ENCODE measurements at places on chromosomes 16 and 17.

DNA sequence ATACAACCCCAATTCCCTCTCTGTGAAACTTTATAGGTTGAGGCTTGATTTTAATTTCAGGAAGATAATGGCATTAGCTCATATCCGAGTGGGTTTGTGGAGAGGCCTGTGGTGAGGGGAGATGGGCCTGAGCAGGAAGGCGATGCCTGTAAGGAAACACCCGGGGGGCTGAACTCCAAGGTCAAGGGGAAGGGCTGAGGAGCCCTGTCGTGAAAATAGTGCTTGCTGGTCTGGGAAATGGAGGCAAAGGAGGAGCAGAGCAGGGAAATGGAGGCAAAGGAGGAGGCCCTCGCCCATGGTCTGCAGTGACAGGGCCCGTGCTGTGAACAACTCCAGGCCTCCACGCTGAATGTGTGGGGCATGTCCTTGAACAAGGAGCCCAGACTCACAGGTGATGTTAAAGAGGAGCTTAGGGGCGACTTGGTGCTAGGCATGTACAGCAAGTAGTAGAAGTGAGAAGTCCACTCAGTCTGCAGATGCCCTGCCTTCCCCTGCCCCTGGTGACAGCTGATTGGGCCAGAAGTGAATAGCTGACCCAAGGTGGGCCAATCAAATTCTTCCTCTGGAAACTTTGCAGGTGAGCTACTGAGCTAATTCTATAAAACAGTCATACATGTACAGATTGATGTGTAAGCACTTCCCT is 38.1 kb downstream of the MRPS23 start:
- DNase-seq = no peak

DNA sequence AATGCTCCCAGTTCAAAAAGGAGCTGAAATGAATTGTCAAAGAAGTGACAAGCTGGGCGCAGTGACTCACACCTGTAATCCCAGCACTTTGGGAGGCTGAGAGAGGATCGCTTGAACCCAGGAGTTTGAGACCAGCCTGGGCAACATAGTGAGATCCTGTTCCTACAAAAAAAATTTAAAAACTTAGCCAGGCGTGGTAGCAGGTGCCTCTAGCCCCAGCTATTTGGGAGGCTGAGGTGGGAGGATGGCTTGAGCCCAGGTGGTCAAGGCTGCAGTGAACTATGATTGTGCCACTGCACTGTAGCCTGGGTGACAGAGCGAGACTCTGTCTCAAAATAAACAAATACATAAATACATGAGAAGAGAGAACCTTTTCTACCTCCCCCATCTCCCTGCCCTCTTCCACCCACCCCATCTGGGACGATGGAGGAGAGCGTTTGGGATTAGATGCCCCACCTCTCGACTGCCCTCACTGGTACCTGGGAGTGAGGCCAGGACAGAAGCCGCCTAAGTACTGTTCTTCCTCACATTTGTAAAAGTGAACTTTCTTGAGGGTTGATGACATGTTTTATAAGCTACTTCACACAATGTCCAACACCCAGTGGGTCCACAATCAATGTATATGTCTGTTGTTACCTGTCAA is 2.4 kb downstream of the IL4R start:
- no peak for DNase-seq

GRCh38 chr17:13051915-13052314 is 34.1 kb upstream of the ELAC2 start:
- DNase-seq = peak; percentile 56

GRCh38 chr16:84851192-84852127 is 31.7 kb downstream of the CRISPLD2 start:
- no peak for DNase-seq

GRCh38 chr16:87451563-87452210 is 41.1 kb downstream of the ZCCHC14 start:
- DNase-seq = no peak

DNA sequence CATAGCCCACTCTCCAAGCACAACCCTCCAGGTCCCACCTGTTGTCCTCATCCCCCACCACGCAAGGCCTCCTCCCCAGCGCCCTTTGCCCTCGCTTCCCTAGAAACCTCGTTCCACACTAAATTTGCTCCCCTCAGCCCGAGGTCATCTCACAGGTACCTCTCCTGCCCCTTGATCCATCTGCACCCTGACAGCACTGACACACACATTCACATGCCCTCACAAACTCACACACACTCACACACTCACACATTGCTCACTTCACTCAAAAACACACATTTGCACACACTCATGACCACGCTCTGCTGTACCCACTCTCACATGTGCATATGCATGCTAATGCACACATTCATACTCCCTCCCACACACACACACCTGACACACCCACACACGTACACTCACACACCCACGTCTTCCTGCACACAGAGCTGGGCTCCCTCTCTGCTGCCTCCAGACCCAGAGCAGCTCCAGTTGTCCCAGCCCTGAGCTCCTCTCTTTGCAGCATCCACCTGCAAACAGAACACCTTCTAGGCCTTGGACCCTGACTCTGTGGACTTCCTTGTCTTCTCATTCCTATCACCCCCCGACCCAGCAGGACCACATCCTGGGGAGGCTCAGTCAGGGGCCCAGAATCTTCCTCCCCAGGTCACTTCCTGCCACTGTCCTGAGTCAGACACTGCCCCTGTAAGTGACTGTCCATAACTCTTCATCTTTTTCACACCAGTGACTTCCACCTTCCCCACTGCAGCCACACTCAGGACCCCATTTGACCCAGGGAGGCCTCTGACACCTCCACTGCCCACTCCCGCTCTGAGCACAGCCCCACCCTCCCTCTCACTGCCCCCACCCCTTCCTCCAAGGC is 4.9 kb downstream of the ASGR2 start:
- DNase-seq = no peak

DNA sequence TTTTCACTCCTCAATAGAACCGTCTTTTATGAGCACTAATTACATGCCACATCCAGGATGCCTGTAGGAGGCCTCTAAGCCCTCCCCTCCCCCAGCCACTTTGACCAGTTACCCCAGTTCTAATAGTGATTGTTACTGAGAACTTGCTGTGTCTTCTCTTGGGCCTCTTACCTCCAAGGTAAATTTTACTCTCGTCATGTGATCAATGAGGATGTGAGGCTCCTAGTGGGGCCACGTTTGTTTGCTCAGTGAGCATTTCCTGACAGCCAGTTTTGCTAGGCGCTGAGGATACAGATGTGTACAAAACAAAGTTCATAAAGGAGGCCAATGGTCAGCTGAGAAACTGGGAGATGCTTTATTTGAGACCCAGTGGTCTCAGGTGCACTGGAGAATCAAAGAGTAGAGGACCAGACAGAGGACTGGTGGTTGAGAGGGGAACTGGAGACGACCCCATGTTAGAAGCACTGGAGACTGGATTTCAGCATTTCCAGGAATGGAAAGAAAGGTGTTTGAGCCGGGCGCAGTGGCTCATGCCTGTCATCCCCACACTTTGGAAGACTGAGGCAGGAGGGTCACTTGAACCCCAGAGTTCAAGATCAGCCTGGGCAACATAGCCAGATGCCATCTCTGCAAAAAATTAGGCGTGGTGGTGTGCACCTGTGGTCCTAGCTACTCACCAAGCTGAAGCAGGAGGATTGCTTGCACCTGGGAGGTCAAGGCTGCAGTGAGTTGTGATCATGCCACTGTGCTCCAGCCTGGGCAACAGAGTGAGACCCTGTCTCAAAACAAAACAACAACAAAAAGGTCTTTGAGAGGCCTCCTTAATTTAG is 2.6 kb downstream of the ATP2C2 start:
- DNase-seq = no peak

GRCh38 chr17:79792984-79793923 is 3.6 kb downstream of the CBX8 start:
- DNase-seq = peak; percentile 78

GRCh38 chr16:47461598-47462266 is 601 bp downstream of the PHKB start:
- no peak for DNase-seq

GRCh38 chr16:57976331-57976796 is 5.4 kb upstream of the CNGB1 start:
- DNase-seq = no peak

DNA sequence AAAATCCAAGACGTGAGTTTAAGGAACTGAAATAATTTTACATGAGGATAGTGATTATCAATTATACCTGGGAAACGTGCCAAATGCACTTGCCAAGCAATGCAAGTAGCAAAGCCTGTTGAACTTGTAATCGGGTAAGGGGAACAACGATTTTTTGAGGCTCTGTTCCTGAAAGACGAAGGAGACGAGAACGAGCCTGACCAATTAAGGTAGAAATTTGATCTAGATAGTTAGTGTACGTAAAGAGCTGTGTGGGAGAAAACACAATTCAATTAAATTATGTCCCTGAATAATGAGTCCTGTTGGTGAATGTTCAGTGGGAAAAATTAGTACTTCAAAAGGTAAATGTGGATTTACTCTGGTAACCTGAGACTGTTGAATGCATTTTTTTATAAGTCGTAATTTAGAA is 17.7 kb upstream of the KCTD5 start:
- DNase-seq = no peak

DNA sequence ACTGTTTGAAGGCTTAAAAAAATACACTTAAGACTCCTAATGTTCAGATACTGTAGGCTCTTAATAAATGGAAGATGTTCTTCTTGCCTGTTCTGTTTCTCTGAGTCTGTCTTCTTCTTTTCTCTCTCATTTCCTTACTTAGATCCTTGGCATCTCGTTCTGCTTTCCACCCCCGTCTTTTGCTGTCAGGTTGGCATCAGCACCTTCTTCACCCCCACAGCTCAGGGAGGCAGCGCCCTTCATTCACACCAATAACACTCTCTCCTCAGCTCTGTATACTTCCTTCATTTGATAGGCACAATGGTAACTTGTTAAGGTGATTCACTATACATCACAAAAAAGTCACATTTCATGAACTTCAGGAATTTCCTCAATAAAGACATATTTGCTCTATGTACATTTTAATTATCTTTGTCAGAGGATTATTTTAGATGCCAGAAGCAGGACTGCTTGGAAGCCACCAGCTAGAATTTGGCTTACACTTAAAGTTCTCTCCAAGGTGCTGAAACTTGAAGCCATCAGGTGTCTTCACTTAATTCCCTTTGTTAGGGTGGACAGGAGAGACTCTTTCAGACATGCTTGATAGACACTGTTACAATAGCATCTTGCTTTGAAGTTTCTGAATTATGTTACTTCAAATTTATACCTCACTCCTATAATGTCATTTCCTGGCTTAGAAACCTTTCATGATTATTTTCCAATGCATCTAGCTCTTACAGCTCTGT is 670.1 kb upstream of the C16orf82 start:
- DNase-seq = no peak

GRCh38 chr16:6104428-6104827 is 1006.8 kb upstream of the EEF2KMT start:
- DNase-seq = no peak

DNA sequence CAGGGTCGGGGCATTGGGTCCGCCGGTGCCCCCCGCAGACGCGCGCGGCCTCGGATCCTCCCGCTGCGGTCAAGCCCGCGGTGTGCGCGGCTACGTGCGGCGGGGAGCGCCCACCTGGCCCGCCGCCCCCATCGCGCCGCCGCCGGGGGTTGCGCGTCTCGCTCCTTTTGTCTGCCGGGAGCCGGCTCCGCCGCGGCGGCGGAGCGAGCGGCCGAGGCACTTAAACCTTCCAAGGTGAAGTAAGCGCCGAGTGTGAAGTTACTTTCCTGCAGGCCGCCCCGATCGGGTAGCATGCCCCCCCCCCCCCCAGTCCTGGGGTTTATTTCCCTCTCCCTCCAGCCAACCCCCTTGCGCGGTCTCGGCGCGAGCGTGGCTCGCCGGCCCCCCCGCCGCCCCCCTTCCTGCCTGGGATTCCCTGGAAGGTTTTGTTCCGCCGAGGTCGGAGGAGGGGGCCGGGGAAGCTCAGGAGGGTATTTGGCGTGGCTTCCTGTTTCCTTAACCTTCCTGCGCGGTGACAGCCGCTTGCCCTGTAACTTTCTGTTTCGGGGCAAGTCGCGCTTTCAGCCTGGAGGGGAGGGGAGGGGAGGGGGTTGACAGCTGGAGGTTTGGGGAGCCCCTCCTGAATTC is 56.6 kb upstream of the GSE1 start:
- peak; percentile 67 for DNase-seq

DNA sequence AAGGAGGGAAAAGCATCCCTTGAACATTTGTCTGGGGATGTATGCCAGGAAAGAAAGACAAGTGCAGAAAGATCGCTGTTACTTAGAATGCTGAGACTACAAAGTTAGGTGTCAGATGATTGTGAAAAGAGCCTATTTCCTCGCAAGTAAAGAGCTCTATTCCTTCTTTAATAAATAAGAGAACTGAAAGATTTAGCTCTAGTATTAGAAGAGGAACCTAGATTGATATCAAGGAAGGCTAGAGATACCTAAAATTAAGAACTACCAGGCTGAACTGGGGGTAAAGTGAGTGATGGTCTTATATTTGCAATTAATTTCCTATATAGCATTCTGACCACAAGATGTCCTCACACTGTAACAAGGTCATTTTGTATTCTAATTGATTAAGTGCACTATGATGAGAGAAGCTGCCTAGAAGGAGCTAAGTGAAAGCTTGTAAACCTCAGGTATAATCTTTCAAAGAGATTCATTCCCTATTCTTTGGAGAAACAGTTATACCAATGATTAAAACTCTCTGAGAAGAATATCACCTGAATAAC is 62.3 kb downstream of the SSH2 start:
- DNase-seq = no peak

DNA sequence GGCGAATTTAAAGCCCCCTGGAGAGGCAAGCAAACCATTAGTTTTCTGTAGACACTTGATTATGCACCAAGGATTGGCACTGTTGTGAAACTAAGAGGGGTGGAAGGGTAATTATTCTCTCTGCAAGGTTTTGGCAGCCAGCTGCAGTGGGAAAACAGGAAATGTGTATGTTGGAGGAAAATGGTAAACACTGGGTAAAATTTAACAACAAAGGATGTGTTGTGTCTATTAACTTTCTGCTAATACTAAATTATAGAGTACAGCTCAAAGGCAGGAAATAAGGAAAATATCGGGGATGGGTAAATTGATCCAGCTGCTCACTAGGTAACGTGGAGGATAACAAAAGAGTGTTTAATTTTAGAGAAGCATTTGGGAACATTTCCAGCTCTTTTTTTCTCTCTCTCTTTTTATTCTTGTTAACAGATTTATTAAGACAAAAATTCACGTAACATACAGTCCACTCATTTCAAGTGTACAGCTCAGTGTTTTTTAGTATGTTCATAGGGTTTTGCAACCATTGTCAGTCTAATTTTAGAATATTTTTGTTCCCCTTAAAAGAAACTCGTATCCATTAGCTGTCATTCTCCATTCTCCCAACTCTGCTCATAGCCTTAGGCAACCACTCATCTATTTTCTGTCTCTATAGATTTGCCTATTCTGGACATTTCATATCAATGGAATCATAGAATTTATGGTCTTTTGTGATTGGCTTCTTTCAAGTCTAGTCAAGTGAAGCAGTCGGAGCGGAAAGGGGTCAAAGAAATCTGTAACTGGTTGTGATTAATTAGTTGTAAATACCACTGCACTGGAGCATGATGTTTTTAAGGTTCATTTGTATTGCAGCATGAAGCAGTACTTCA is 41.8 kb downstream of the TANGO6 start:
- no peak for DNase-seq

GRCh38 chr17:31311526-31311925 is 2.3 kb downstream of the EVI2B start:
- DNase-seq = no peak

DNA sequence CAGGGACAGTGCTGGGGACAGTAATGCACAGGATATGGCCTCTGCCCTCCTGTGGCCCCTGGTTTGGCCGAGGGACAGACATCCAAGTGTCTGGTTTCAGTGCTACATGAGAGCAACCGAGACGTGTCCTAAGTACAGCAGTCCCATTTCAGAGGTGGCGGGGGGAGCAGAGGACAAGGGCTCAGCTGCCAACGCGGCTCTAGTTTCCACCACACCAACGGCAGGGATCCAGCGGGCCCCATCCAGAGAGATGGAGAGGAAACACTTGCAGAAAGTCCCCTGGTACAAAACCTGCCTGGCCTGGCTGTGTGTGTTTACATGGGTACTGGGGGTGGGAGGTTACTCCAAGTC is 125.8 kb upstream of the SMURF2 start:
- no peak for DNase-seq

Data from left hindlimb (tissue), 1 donor.